Activated T-cell treated with anti-CD3 and anti-CD28 coated beads for 1 hour (primary cell): ENCODE measurements at places on chromosomes 3 and 15.

DNA sequence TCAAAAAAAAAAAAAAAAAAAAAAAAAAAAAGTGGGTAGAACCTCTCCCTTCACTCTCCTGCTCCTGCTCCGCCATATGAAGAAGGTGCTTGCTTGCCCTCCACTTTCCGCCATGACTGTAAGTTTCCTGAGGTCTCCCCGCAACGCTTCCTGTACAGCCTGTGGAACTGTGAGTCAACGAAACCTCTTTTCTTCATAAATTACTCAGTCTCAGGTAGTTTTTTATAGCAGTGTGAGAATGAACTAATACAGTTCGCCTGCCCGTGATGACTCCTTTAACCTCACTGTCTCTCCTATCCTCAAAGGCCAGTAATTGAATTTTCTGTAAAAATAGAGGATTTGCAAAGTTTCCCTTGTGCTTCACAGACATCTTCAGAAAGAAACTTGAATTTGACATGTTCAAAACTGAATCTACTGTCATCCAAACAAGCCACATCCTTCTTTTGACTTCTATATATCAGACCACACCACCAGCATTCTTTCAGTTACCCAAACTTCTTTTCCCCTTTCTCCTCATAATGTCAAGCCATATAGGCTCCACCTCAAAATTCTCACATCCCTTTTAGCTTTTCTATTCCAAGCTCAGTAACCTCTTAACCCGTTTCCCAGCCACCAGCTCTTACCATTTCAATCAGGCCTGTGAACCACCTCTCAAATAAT is 44.3 kb downstream of the P2RY1 start:
- DNase-seq = no peak

DNA sequence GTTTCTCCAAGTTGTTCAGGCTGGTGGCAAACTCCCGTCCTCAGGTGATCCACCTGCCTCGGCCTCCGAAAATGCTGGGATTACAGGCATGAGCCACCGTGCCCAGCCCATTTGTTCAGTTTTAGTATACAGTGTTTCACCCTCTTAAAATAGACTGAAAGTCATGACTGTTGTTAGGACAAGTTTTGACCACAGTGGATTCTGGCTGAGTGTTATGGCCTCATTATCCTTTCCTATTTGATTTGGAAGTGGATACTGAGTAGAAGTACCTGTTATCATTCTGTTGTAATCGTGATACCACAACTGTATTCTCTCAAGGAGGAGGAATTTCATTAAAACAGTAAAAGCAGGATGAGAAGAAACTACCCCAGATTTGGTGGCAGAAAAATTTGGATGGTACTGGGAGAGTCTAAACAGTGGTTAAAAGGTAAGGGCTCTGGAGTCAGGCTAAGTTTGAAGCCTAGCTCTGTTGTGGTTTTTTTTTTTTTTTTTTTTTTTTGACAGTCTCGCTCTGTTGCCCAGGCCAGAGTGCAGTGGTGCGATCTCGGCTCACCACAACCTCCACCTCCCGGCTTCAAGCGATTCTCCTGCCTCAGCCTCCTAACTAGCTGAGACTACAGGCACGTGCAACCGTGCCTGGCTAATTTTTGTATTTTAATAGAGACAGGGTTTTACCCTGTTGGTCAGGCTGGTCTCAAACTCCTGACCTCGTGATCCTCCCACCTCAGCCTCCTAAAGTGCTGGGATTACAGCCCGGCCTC is 2.6 kb downstream of the MAP2K1 start:
- no peak for DNase-seq

DNA sequence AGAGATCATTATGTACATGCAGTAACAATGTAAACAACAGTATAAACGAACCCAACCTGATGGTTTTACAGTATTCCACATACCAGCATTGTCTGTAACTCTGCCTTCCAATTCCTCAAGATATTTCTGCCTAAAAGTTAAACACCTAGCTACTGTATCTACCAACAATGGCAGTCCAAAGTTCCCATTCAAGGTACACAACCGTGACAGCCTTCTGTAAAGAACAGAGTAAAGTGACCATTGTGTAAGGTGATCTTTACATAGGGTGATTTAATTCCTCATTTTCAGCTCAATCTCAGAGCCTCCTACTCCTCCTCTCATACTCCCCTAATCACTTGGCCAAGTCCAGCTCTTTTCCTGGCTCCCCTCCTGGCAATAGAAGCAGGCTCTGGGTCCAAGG is 10.4 kb downstream of the SECISBP2L start:
- no peak for DNase-seq

- DNase-seq = no peak
These were observed 55.7 kb downstream of the CEMIP start for GRCh38 chr15:80834906-80835305.

GRCh38 chr3:63051920-63052319 is 176.7 kb upstream of the CADPS start:
- no peak for DNase-seq

GRCh38 chr3:193851941-193852674 is 259.1 kb downstream of the OPA1 start:
- no peak for DNase-seq

DNA sequence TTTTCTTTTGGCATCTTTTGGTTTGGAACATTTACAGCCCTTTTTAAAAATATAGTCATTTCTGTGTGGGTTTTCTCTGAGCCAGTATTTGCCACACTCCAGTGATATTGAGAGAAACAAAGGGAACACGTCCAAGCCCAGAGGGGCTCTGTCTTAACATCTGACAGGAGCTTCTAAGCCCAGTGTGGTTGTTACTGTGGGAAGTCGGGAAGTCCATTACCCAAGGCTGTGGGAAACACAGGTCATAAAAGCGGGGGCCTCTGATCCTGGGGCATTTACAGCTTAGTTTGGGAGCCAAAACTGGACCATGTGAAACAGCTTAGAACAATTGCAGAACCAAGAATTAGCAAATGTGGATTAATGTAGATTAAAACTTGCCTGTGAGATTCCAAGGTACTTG is 123.0 kb downstream of the PTPRG start:
- no peak for DNase-seq

GRCh38 chr15:31374489-31374888 is 47.9 kb downstream of the KLF13 start:
- no peak for DNase-seq

DNA sequence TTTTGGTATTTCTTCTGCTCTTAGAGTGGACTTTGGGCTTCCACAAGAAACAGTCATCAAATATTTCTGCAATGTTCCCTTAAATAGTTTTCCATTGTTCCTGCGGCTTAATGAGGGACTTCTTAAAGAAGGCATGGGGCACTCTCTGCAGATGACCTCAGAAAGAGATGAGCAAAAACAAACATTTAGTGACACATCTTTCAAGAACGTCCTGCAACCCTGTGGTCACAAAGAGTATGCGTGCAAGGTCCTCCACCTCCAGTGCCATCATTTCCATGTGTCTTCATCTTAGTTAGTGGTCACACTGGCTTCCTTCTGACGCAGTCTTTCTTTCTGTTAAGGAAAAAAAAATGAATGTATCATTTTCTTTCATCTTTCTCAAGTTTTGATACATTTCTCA is 56.2 kb downstream of the GREM1 start:
- no peak for DNase-seq

DNA sequence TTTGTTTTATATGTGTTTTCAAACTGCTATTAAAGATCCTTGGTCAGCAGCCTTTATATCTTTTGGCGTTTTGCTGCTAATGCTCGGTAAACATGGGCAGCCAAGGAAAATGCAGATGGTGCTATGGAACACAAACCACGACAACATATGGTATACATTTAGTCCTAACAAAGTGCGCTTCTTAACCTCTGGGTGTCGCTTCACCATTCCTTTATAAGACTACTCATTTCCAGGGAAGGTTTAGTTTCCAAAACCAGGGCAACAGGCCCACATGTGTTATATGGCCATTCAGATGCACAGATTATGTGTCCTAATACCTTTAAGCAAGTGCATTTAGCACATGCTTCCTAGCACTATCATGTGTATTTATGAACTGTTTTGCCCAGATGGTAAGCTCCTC is 14.7 kb downstream of the SHOX2 start:
- no peak for DNase-seq

DNA sequence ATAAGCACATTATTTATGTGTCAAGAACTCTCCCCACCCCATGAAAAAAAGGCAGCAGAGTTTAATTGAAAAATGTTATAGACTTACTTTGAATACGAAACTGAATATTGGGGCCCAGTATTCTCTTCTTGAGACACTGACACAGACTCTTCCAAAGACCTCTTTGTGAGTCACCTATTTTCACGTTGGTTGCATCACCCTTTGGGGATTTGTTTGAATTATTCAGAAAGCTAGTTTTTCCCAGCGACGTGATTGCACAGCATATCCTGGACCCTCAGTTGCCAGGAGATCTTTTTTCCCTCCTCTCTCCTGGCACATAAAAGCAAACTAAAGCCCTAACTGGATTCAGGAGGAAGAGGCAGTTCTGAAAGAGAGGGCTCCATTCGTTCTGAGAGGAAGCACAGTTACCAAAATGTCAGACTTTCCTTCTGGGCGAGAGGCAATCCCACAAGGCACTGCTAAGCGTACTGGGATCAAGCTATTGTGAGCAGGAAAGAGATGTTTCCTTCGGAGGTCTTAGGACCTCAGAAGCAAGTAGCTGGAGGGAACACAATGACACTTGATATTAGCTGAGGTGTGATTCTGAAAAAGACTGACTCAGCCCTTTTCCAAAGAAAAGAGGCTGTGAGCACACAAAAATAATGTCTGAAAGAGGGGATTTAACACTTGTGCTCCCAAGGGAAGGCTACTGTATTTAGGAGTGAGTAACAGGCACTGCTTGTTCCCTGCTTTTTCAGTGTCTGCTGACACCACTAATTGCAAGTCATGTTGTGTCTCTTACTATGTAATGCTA is 65.8 kb upstream of the CADPS start:
- DNase-seq = no peak

DNA sequence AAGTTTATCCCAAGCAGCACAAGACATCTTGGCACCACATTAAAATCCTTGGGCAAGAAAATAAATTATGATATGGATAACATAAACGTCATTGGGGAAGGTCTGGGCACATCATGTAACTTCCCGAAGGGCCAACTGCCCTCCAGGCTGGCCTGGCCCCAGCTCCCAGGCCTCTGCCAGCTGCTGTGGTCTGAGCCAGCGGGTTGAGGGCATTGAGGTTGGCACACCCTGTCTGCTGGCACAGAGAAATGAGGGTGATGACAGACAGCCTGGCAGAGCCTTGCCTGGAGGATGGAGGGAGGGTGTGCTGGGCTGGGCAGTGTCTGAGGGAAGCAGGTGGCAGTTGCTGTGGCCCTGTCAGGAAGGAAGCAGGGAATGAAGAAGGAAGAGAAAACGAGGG is 3.3 kb upstream of the RBSN start:
- DNase-seq = no peak

GRCh38 chr3:176839901-176840300 is 357.4 kb downstream of the TBL1XR1 start:
- no peak for DNase-seq

DNA sequence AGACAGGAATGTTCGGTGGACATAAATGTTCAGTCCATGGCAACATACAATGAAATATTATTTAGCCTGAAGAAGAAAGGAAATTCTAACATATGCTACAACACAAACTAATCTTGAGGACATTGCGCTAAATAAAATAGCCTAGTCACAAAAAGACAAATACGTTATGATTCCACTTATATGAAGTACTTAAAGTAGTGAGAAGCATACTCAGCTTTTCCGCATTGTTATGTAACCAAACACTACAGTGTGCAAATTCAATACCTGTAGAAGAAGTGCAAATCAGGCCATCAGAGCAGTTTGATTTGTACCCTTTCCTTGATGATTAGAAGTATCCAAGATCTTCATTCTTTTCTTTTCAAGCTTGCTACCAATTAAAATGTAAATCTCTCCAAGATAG is 1023.4 kb upstream of the NR2F2 start:
- DNase-seq = no peak

DNA sequence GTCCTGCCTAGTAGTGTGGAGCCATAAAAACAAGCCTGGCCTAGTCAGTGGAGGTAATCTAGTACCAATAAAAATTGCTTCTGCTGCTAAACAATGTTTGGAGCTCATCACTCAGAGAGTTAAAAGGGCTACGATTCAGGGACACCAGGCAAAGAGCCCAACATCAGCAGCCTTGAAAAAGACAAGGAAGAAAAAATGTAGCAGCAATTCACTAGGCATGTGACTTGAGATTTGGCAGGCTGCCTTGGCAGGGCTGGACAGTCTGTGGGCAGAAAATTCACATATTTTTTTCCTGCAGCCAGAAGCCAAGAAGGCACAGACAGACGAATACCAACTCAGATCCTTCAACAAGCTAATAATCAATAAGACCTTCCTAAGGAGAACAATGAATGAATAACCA is 47.2 kb downstream of the IGSF11 start:
- DNase-seq = no peak

GRCh38 chr3:115204475-115204874 is 57.4 kb upstream of the ZBTB20 start:
- DNase-seq = no peak

GRCh38 chr15:76928201-76928600 is 3.3 kb upstream of the RCN2 start:
- no peak for DNase-seq

GRCh38 chr15:57662091-57662744 is 44.3 kb upstream of the POLR2M start:
- DNase-seq = no peak

- DNase-seq = no peak
These were observed 6.3 kb downstream of the DNAH1 start for GRCh38 chr3:52322466-52322865.

- no peak for DNase-seq
These were observed 38.6 kb downstream of the FBXL2 start for GRCh38 chr3:33315826-33316225.

- no peak for DNase-seq
These were observed 6.5 kb downstream of the ZNF589 start for GRCh38 chr3:48247401-48247811.

- DNase-seq = no peak
These were observed 46.0 kb downstream of the STARD9 start for GRCh38 chr15:42621386-42621785.

DNA sequence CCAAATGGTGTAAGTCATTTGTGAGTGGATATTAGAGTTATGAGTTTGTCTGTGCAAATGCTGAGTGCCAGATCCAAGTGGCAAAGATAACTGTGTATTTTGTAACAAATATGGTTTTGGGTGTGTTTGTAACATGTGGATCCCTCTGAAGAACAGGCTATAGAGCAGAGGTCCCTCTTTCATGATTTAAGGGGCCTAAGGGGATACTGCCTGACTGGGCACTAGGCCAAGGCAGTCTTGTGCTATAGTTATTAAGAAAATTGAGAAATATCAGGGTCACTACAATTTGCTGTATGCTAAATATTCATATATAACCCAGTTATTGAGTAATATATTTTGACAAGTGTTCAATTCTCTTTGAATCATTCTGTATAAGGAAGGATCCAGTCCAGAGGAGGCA is 555.6 kb upstream of the RGMA start:
- DNase-seq = no peak
